Left ventricle myocardium inferior (tissue), 1 donor: ENCODE measurements at places on chromosomes 4 and X.

DNA sequence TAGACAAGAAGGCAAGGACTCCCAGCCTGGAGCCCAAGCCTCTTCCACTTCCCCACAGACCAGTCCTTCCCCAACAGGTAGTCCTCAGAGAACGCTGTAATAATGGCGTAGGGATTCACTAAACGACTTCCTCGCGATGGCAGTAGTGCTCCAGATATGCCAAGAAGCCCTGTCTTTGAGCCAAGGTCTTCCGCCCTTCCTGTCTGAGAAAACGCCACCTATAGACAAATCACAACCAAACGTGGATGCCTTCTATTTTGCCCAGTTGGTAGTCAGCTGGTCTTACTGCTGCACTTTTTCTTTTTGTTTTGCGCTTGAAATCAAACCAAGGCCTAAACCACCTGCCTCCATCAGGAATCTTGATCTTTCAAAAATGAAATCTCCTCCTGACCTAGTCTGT lies 203.3 kb downstream of the OR13H1 start:
- no peak for DNase-seq

GRCh38 chr4:148090503-148091476 lies 351.4 kb downstream of the NR3C2 start:
- no peak for DNase-seq

GRCh38 chrX:118884552-118885138 lies 61.0 kb downstream of the ZCCHC12 start:
- DNase-seq = no peak

- DNase-seq = no peak
Observed at GRCh38 chr4:704198-704891, 1.3 kb upstream of the PCGF3 start.

GRCh38 chr4:7763106-7763505 lies 176.6 kb downstream of the AFAP1 start:
- no peak for DNase-seq

DNA sequence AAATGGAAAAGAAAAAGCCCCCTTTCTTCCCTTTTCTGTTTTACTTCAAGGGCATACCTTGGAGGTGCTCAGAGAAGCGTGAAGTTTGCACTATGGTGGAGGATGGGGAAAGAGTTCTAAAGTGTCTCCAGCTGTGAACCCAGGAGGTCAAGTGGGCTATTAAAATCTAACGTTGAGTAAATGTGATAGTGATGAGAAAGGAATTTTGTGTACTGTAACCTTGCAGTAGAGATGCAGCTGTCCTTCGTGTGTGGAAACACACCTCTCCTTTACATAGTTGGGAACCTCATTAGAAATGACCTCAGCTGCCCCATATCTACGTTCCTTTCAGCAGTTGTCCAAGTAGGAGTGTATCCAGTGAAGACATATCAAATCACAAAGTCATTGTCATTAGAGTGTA lies 26.5 kb downstream of the ADH5 start:
- DNase-seq = no peak

DNA sequence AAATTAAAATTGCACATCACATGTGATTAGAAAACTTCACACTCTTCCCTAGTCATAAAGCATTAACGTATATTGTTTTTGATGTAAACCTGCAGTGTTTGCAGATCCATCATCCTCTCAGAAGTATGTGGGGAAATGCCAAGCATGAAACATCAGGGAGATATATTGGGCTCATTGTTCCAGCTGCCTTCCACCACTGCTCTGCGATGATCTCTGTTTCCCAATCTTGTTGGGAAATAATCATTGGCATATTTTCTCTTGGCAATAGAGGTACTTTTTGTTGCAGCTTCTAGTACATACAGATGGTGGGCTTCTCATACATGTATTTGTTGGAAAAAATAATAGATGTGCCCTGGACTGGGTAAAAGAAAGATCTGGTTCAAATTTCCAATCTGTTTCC lies 466.3 kb upstream of the HS3ST1 start:
- DNase-seq = no peak

- no peak for DNase-seq
Observed at GRCh38 chr4:16505726-16506125, 279.5 kb upstream of the TAPT1 start.

DNA sequence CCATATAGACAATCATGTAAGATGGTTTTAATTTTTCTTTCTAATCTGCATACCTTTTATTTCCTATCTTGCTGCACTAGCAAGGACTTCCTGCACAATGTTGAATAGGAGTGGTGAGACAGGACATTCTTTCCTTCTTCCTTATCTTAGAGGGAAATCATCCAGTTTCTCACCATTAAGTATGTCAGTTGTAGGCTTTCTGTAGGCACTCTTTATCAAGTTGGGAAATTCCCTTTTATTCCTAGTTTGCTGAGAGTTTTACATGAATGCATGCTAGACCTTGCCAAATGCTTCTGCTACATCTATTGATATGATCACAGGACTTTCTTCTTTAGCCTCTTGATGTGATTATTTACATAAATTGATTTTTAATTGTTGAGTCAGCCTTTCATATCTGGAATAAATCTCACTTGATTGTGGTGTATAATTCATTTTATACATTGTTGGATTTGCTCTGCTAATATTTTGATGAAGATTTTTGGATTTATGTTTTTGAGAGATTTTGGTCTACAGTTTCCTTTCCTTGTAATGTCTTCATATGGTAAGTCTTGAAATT lies 23.8 kb downstream of the RNF175 start:
- DNase-seq = no peak

- DNase-seq = no peak
Observed at GRCh38 chr4:26826721-26827120, 33.9 kb upstream of the STIM2 start.

- no peak for DNase-seq
Observed at GRCh38 chrX:31123335-31123734, 51.5 kb upstream of the FTHL17 start.

DNA sequence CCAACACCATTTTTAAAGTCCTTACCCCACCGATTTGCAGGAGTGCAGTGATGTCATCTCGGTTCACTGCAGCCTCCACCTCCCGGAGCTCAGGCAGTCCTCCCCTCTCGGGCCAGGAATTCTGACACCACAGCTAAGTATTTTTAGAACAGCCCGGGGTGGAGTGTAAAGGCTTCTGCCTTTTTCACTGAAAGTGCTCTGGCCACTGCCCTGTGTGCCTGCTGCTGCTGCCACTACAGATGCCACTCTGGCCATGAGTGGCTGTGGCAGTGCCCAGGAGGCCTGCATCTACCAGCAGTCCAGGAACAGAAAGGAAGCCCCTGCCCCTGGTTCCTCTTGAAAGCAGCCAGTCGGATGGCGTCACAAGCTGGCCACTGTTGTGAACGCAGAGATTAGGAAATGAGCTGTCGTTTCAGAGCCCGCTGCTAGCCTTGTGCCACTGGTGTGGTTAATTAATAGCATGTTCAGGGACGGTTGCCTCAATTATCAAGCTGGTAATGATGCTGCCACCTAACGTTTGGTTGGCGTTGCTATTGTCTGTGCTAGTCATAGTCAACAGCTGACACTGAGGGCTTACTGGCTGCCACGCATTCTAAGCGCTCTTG lies 23.6 kb upstream of the TBC1D14 start:
- peak; percentile 64 for DNase-seq

DNA sequence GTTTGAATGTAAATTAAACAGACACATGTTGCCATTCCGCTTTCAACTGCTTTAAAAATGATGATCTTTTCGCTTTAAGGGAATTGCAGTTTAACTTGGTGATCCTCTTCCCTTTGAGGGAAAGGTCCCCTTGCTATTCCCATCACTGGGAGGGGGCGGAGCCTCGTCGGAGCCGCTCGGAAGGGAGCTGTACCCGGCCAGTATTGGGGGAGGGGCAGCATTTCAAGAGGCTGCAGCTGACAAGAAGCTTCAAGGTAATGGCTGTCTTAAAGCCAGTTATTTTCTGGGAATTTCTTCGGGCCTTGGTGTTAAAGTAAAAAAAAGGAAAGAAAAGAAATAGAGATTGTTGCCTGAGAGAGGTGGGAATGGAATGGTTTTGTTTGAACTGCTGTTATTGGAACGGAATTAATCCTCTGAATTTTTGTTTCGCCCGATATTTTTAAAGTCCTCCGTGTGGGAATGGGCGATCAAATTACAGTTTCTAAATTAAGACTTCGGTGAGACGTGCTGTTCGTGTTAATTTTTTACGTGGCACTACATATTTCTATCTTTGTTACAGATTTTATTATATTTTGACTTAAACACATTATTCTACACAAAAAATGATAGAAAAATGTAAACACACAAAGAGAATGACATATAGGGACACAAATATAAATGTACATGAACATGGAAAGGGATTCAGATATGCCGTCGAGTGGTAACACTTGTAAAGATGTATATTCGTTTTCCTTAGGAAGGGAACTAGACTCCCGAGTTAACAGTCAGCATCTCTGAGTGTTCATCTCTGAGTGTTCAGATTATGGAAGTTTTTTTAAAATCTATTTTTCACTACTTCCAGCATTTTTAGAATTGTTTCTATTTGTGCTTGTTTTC lies 9.2 kb downstream of the PWWP3B start:
- DNase-seq = peak; percentile 64

- no peak for DNase-seq
Observed at GRCh38 chr4:183403486-183403885, 41.0 kb upstream of the CDKN2AIP start.

DNA sequence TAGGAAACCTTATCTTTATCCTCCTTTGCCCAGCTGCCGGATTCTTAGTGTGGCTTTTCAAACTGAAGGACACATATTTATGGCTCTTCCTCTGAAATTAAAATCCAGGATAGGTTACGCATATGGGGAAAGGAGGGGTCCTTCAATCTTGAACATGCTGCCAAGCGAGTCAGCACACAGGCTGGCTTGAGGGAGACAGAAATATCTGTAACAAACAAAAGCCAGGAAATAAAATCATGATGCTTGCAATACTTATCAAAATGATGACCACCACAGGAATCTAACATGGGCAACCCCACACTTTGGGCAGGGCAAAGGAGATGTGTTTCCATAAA lies 196.4 kb upstream of the LDB2 start:
- no peak for DNase-seq

- DNase-seq = no peak
Observed at GRCh38 chrX:68203211-68203610, 230.1 kb downstream of the OPHN1 start.

GRCh38 chr4:156329779-156330178 lies 376.1 kb upstream of the CTSO start:
- no peak for DNase-seq

- DNase-seq = no peak
Observed at GRCh38 chr4:108056418-108056817, 66.7 kb downstream of the HADH start.

- no peak for DNase-seq
Observed at GRCh38 chr4:23717528-23718248, 172.2 kb downstream of the PPARGC1A start.

GRCh38 chrX:50428174-50428573 lies 42.5 kb downstream of the DGKK start:
- DNase-seq = no peak

DNA sequence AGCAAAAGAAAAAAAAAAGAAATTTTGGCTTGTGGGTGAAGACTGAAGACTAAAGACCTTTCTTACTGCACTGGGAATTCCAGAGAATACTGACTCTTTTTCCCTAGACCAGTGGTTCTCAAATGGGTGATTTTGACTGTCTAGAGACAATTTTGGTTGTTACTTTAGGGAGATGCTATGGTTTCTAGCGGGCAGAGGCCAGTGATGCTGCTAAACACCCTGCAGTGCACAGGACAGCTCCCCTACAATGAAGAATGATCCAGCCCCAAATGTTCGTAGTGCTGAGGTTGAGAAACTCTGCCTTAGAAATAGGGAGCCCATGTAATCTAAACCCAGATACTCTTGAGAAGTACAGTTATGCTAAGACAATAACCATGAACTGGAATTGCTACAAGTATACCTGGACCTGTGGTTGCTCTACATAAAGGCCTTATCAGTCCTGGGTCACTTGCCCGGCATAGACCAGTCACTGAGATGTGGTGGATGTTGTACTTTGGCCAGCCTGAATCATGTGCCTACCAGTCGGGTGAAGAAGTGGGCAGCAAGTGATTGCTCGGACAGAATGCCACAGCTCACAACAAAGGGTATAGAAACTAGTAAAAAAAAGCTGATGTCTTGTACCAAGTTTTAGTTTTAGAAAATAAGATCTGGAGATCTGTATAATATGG lies 16.0 kb downstream of the ARHGAP10 start:
- DNase-seq = no peak

DNA sequence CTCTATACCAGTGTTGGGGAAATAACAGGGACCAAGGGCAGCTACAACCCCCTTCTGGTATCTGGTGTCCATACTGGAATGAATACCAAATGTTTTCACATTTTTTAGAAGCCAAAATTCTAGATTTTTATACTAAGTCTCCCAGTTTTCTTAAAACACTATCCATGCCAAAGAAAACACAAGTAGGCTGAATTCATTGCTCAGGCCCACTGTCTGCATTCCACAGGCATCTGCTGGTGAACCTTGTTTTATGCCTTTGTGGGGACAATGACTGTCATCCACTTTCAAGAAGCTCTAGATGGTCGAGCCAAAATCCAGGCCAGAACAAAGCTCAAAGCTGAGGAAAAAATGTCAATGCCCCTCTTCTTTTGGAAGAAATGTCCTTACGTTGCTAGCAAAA lies 213.4 kb upstream of the RASGEF1B start:
- DNase-seq = no peak

GRCh38 chr4:1356181-1356998 lies 9.4 kb downstream of the UVSSA start:
- peak; percentile 64 for DNase-seq

GRCh38 chr4:56464581-56464980 lies 2.8 kb upstream of the SRP72 start:
- no peak for DNase-seq

- DNase-seq = no peak
Observed at GRCh38 chr4:1627417-1628313, 56.4 kb downstream of the FAM53A start.

- no peak for DNase-seq
Observed at GRCh38 chrX:45524296-45524695, 323.6 kb upstream of the DIPK2B start.

DNA sequence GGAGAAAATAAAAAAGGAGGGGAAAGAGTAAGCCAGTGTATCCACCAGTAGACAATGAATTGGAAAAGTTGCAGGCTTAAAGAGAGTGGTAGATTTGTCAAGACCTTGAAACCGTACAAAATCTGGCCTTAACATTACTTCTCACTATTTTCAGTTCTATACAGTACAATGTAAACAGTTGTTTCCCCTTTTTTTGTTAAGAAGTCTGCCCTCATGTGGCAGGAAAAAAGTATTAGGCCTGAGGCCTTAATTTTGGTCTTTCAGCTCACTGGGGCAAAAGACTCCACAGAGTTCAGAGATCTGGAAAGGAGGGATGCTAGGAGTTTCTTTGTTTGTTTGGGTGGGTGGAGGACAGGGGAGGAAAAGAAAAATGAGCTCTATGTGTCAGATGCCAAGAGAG lies 92.8 kb upstream of the CCDC160 start:
- no peak for DNase-seq

DNA sequence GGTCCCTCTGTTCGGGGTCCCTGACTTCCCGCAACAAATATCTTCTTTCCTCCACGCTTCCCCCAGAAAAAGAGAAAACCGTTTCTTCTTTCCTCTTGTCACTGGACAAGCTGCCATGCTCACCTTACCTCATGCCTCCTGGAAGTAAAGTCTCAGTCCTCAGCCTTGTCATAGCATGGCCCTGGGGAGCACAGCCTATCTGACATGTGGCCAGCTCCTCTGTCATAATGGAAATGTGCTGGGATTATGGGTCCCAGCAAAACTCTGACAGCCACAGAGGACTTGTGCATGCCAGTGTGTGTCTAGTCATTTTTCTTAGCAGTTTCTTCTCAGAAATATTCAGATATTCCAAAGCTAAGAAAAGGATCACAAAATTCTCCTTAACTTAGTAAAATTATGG lies 122.4 kb downstream of the AASDH start:
- DNase-seq = no peak
